ENCODE measurements at places on chromosomes 1 and 21.
A peak's percentile ranks its signal among the peaks of the same experiment; 100 is the strongest.

- no peak for DNase-seq
These were observed 48.0 kb upstream of the PARP1 start for GRCh38 chr1:226455843-226456242.

- no peak for DNase-seq
These were observed 11.4 kb upstream of the ZSCAN20 start for GRCh38 chr1:33460947-33461629.

DNA sequence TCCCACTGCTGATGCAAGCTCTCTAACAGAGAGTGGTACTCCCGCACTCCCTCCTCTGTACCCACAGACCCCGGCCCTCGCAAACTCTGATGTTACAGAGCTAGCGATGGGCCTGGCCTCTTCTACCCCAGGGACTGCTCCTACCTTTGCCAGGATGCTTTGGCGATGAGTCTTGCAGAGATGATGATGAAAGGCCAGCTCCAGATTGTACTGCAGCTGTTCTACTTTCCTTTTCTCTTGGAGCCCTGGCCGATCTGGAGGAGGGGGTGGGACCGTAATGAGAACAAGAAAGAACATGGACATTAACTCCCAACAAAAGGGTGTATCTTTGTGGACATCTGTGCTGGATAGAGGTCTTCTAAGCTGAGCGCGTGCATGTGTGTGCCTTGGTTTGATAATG lies 6.0 kb upstream of the LINGO4 start:
- DNase-seq, result no peak

- DNase-seq, result no peak
These were observed 178.5 kb downstream of the RHOU start for GRCh38 chr1:228913626-228914414.

DNA sequence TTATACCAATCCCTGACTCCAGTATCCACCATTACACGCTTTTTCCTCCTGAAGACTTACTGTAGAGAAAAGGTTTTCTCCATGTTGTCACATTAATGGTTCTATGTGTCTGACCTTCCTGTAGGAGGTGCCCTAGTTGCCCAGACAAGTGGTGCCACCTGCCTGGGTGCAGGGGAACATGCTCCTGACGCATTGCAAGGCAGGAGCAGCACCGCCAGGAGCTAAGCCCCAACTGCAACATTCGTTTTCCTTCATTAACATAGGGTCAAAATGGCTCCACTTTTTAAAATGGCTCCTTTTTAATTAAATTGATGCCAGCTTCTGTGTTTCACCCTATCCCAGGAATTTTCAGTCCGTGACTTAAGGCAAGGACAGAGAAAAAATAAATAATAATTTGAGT lies 220.1 kb upstream of the SAMSN1 start:
- no peak for DNase-seq

- no peak for DNase-seq
These were observed 31.2 kb downstream of the GNPAT start for GRCh38 chr1:231272173-231272572.

DNA sequence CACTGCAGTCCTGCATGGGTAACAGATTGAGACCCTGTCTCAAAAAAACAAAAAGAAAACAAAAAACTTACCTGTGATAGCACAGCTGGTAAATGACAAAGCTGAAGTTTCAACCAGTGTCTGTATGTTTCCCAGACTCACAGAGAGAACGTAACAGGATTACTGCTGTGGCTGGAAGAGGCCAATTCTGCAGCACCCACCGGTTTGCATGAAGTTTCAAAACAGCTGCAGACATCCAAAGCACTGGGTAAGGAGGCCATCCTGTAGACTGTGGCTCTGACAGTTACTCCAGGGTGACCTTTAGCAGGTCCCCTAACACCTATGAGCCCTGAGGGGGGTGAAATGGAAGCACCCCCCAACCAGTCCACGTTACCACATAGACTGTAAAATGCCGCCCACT lies 7.5 kb downstream of the ID3 start:
- no peak for DNase-seq

GRCh38 chr1:62500210-62500609 lies 63.4 kb downstream of the USP1 start:
- no peak for DNase-seq

- DNase-seq, result no peak
These were observed 436.6 kb upstream of the BEND5 start for GRCh38 chr1:49213301-49213700.

DNA sequence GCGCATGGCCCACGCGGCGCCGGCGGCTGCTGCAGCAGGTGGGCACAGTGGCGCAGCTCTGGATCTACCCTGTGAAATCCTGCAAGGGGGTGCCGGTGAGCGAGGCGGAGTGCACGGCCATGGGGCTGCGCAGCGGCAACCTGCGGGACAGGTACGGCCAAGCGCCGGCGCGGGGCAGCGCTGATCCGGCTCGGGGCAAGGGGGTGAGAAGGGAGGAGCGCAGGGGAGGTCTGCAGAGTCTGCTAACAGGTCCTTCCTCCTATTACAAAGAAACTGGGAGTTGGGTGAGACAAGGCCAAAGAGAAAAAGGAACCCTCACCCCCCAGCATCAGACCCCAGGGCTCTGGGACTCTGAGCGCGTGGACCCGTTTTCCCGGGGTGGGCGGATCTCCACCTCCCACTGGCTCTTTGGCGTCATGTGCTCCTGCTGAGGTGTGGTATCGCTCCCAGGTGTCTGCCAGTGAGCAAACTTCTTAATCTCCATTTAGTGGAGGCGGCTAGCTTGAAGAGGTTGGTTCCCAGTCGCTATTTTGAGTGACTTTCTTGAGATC lies 431 bp downstream of the MTARC1 start:
- DNase-seq, result peak; percentile 70

DNA sequence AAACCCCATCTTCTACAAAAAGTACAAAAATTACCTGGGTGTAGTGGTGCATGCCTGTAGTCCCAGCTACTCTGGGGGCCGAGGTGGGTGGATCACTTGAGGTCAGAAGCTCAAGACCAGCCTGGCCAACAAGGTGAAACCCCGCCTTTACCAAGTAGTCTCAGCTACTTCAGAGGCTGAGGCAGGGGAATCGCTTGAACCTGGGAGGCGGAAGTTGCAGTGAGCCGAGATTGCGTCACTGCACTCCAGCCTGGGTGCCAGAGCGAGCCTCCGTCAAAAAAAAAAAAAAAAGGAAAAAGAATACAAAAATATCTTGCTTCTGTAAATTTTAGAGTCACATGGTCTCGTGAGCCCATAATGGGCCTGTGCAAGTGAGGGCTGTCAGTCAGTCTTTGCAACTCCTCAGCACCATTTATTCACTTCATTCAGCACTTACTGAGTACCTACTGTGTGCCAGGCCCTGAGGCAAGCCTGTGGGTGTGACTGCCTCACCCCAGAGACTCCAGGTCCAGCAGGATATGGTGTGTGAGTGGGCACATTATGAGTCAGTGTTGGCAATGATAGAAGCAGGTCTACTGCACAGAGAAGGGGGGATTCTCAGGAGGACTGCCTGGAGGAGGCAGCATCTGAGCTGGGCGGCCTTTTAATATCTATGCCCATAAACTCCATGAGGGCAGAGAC lies 46.8 kb upstream of the TARDBP start:
- no peak for DNase-seq

DNA sequence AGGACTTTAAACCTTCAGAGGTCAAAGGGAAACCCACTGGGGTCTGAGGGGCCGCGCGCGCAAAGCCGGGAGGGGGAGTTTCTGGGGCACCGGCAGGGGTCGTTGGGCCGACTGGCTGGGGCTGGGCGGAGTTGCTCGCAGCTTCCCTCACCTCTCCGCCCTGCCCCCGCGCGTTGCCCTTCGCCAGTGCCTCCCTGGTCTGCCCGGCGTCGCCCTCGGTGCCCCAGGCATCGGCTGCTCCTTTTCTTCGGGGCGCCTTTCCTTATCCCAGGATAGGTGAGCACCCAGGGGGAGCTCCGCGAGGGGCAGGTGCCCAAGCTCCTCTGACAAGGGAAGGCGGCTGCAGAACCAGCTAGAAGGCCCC lies 390 bp upstream of the NGF start:
- DNase-seq, result no peak

- no peak for DNase-seq
These were observed 50.3 kb upstream of the COA6 start for GRCh38 chr1:234322979-234323378.

- DNase-seq, result no peak
These were observed 237.1 kb downstream of the TM2D1 start for GRCh38 chr1:61487801-61488200.

DNA sequence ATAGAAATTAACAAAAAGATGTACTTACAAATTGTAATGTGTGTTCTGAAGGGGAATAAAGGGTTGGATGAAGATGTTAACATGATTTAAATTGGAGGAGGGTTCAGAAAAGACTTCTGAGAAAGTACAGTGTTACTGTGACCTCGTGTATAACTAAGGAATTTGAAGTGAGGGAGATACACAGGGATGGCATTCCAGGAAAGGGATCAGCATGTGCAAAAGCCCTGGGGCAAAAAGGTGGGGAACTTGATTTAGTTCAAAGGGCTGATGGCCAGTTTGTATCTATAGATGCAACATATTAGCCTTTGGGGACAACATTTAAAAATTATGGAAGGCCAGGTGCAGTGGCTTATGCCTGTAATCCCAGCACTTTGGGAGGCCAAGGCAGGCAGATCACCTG lies 33.3 kb upstream of the DEGS1 start:
- no peak for DNase-seq

GRCh38 chr1:89780721-89781120 lies 40.1 kb upstream of the LRRC8D start:
- peak; percentile 66 for DNase-seq

- no peak for DNase-seq
These were observed 182.9 kb upstream of the ATP1B1 start for GRCh38 chr1:168923521-168924136.

- no peak for DNase-seq
These were observed 3.6 kb downstream of the PARP1 start for GRCh38 chr1:226404063-226404903.

- no peak for DNase-seq
These were observed 17.7 kb upstream of the PIK3R3 start for GRCh38 chr1:46150085-46150484.

DNA sequence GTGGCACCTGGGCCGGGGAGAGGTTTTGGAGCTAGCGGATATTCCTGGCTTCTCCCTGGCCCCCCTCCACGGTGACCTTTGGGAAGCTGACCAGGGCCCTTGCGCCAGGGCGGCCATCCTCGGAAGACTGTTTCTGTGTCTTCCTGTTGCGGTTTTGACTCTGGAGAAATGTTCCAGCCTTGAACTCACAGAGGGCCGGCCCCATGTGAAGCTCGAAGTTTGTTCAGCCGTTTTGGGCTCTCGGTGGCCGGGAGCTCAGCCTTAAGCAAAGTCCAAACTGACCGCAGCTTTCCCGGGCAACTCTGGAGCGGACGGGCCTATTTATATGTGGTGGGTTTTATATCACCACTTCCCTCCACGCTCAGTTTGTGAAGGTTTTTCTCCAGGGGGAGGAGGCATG lies 17.0 kb upstream of the WNT4 start:
- no peak for DNase-seq

- no peak for DNase-seq
These were observed 18.9 kb downstream of the GRIK1 start for GRCh38 chr21:29920938-29921337.

DNA sequence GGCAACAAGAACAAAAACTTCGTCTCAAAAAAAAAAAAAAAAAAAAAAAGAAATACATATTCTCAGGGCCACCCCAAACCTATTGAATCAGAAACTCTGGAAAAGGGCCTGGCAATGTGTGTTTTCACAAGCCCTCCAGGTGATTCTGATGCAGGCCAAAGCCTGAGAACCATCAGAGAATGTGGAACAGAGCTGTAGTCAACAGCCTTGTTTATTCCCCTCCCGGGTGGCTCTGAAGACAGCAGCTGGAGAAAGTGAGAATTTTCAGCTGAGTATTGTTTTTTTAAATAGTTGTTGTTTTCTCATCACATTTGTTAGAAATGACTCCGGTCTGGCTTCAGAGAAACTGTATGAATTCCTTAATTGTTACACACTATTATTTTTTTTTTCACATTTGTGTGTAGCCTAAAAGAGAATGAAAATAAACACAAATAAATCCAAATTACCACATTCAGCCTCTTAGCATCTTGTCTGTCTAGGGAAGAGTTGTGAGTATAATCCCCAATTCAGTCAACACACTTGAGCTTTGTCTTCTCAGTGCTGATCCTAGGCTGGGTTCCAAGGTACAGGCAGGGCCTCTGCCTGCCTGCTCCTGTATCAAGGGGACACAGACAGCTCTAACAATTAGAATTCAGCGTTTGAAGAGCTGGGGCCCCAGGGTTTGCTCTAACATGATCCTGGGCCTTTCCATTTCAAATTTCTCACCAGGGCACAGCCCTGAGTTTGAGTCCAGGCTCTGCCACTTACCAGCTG lies 6.6 kb upstream of the AZIN2 start:
- DNase-seq, result no peak

- DNase-seq, result no peak
These were observed 18.8 kb upstream of the SUCO start for GRCh38 chr1:172514108-172514507.

DNA sequence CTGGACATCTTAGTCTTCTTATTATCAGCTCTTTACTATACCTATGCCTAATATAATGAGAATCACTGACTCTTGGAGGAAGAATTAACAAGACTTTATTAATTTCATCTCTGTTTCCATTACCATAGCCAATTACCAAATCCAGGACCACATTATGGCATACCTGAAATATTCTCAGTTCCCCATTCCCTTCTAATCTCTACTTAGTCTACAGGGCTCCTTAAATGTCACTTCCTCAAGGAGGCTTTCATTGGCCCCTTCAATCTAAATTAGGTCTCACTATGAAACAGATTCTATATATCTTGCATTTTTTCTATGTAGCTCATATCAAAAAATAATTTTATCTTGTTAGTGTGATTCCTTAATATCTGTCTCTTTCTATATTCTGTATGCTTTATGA lies 371.2 kb downstream of the PTBP2 start:
- no peak for DNase-seq

DNA sequence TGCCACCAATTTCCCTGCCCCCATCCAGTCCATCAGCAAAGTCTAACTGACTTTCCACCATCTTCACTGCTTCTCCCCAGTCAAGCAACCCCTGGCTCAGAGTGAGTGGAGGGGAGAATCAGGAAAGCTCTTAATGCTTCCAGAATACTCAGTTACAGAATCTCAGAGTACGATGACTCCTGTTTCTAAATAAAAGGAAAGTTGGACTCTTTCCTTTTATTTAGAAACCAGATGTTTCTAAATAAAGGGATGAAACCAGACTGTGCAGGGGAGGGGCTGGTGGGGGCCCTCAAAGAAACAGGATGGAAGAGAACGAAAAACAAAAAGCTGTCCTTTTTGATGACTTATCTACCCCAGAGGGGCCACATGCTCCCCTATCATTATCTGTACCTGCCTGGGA lies 85.2 kb upstream of the PPM1J start:
- DNase-seq, result no peak

- no peak for DNase-seq
These were observed 7.0 kb upstream of the SMCP start for GRCh38 chr1:152870831-152871730.

Measured in NCI-H1092 treated with DMSO at 0.1 percent for 48 hours (cell line).